ENCODE measurements at places on chromosomes 4 and X. TPM values are rescaled to one million over a fixed set of nuclear protein-coding genes. Genes with fewer than 3 reads are reported as not detected.

The PAGE1 gene
- not detected for total RNA-seq

- DNase-seq: peak; percentile 26
Observed at GRCh38 chr4:78022517-78022916, 34.6 kb upstream of the FRAS1 start.

- no peak for DNase-seq
Observed at GRCh38 chr4:911871-912490, 20.1 kb downstream of the GAK start.

GRCh38 chr4:163091685-163092034, 75.0 kb downstream of the NAF1 start:
- DNase-seq: no peak

GRCh38 chr4:143564472-143564871, 51.0 kb downstream of the SMARCA5 start:
- DNase-seq: no peak

The DMRTC1 gene
- total RNA-seq: 0.27 TPM

Measured in thyroid gland (tissue), 4 donors.